ENCODE measurements at places on chromosomes 16 and 17.
A peak's percentile ranks its signal among the peaks of the same experiment; 100 is the strongest.

DNA sequence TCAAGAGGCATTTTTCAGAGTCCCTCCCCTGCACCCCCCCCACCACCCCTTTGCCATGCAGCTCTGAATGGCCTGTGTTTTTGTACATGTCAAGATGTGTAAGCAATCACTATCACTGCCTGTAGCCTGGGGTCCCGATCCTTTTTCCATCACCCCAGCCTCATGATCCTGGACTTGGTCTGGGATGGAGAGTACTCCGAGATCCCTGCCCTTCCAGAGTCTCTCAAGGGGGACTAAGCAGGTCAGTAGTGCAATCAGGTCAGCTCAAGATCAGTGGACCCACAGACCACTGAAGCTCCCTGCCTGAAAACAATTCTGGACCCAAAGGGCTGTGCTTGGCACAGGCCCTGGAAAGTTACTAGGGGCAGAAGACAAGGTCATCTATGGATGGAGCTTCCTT, 7.5 kb upstream of the GJD3 start:
- DNase-seq = no peak

GRCh38 chr17:49443862-49444261, 29.2 kb upstream of the PHB1 start:
- DNase-seq = no peak

GRCh38 chr16:10683170-10683569, 11.6 kb downstream of the TEKT5 start:
- DNase-seq = no peak

DNA sequence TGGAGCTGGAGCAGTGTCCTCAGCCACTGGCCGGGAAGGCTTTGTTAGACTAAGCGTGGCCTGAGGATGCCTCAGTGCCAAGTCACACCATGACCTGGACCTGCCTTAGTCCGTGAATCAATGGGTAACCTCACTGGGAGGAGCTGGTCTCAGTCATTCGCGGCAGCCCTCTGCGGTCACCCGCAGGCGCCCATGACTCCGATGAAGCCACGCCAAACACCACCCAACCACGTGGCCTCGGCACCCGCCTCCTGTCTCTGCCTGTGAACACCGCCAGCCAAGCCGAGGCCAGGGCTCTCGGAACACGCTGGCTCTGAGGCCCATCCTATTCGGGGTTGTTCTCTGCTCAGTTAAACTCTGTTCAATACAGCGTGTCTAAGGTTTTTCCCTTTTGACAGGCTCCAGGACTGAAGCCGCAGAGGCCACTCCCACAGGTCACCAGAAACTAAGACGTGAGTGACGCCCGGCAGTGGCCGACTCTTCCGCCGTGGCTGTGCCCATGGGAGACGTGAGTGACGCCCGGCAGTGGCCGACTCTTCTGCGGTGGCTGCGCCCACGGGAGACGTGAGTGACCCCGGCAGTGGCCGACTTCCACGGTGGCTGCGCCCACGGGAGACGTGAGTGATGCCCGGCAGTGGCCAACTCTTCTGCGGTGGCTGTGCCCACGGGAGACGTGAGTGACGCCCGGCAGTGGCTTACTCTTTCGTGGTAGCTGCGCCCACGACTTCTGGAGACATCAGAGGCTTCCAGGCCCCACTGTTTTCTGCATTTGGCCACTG, 16.8 kb upstream of the PABPN1L start:
- DNase-seq = no peak

DNA sequence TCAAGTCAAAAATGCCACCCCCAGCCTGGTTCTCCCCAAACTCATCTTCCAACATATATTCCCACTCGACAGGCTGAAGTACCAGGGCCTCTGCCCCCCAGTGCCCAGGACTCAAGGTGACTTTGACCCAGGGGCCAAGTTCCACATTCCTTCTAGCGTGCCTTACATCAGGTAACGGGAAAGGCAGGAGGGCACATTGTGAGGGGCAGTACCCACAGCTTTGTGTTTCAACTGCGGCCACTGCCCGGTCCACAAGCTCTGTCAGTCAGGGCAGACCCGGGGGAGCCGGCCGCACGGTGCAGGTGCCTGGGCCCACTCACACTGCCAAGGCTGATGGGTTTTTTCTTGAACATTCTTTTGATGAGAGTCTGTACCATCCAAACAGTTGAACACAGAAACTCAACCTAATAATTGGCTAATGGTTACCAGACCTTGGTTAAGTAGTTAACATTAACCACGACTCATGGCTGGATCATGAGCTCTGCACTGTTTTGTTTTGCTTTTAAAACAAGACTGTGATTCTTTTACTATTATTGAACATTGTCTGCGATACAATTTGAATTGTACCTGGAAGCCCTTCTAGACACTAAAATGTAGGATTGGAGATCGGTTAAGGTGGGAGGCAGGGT, 17.6 kb downstream of the ACE start:
- DNase-seq = no peak

GRCh38 chr16:76524356-76524755, 247.2 kb downstream of the CNTNAP4 start:
- DNase-seq = no peak

DNA sequence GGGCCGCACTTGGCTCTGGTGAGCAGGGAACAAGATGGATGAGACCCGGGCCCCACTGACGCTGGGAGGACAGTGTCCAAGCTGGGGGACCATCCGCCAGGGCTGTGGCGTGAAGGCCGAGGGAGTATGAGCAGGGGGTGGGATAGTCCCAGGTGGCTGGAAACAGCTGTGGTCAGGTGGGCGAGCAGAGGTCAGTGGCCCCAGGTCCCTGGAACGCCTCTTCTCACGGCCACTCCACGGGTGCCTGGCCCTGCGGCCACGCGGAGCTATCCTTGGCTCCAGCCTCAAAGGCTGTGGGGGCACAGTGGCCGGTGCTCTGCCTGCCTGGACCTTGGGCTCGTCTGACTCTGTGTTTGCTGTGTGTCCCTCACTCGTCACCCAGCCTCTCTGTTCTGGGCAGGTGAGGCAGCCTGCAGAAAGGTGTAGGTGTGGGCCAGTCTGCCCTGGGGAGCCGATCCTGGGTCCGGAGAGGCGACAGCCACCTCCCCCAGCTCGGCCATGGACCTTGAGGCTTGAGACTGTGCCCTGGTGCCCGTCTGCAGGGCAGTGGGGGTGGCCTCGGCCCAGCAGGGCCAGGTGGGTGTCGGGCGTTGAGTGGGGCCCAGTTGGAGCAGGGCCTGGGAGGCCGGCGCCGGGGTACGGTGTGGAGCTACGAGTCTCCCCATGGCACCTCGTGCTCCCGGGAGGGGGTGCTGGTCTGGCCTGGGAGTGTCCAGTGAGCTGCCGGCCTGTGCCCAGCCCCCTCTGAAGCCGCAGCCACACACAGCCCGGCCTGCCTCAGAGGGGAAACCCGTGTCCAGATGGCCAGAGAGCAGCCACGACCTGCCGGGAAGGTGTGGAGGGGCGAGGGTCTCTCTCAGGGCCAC, 10.0 kb downstream of the CACNA1H start:
- no peak for DNase-seq

- DNase-seq = no peak
Measured at GRCh38 chr17:35998018-35998545, 3.3 kb downstream of the CCL15 start.

GRCh38 chr16:11423315-11424117, 78.3 kb downstream of the RMI2 start:
- DNase-seq = no peak

- DNase-seq = no peak
Measured at GRCh38 chr17:58254803-58255202, 16.4 kb downstream of the LPO start.

DNA sequence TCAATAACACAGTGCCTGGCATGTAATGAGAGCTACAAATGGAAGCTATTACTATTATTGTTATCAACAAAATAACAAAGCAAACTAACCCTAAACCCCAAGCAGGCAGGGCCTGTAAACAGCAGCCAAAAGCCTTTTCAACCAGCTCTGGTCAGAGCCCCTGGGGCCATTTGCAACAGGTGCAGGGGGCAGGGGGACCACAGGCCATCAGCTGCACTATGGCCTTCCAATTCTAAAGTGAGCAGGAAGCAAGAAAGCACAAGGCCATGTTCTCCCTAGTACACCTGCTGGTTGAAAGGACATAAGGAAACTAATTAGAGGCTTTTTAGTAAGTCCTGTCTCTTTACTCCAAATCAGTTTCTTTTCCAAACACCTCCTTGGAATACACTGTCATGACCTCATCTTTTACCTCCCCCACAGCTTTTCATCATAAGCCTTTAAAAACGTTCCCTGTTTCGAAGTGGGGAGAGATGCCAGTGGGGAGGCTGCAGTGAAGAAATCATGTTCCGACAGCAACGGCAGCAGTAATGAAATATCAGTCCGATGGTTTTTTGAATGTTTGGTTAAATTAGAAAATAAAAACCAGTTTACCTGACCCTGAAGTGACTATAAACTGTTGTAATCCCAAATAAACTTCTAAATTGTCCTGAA, 68.4 kb upstream of the GSG1L start:
- no peak for DNase-seq

DNA sequence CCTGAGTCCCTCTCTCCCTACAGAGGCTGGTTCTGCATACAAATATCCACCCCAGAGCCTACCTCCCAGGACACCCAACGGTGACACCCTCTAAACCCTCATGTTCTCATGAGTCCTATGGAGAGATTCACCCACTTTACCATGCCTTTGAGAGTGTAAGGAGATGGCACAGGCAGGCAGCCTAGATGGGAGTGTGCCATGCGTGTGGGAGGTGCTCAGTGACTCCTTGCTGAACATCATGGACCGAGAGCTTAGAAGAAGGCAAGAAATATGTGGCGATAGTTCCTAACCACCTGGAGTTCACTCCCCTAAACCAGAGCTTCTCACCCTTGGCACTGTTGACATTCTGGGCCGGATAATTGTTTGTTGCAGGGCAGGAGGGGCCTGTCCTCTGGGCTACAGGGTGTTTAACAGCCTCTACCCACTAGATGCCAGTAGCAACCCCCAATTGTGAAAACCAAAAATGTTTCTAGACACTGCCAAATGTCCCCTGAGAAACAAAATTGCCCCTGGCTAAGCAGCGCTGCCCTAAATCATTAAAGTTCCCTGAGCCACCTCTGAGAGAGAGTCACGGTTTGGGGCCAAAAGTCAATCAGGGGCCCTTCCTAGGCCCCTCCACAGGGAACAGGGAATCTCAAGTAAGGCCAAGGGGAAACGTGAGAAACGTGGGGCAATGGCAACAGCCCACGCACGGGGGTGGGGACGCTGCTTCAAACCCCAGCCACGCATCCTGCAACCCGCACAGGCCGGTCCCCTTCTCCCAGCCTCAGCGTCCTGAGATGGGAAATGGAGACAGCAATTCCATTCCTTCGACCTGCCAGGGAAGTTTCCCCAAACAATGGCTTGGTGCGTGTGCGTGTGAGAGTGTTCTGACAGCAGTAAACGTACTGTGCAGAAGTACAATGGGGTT, 66.8 kb downstream of the C16orf78 start:
- DNase-seq = no peak

DNA sequence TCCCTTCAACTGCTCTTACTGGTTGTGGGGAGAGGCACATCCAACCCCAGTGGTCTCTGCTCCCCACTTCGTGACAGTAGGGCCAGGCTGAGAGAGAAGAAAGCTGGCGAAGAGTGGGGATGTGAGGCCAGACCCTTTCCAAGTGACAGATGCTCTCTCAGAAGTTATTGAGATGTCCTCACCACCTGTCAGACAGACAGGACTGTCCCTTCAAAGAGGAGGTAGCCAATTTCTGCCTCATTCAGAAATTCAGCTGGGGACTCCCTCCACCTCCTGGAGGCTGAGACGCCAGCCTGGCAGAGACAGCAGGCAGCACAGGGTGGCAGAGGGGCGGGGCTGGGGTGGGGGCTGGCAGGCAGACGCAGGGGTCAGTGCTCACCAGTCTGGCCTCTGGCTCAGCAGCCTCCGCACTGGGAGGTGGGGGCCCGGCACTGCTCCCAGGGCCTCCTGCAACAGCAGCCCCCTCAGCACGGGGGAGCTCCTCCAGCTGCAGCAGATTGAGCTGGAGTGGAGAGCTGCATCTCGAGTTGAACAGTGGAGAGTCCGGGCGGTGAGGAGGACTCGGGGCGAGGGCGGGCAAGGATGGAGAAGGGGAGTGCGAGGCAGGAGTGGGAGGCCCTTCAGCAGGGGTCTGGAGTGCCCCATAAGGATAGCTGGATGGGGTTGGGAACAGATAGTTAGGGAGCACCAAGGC, 9.2 kb downstream of the PER1 start:
- DNase-seq = no peak

DNA sequence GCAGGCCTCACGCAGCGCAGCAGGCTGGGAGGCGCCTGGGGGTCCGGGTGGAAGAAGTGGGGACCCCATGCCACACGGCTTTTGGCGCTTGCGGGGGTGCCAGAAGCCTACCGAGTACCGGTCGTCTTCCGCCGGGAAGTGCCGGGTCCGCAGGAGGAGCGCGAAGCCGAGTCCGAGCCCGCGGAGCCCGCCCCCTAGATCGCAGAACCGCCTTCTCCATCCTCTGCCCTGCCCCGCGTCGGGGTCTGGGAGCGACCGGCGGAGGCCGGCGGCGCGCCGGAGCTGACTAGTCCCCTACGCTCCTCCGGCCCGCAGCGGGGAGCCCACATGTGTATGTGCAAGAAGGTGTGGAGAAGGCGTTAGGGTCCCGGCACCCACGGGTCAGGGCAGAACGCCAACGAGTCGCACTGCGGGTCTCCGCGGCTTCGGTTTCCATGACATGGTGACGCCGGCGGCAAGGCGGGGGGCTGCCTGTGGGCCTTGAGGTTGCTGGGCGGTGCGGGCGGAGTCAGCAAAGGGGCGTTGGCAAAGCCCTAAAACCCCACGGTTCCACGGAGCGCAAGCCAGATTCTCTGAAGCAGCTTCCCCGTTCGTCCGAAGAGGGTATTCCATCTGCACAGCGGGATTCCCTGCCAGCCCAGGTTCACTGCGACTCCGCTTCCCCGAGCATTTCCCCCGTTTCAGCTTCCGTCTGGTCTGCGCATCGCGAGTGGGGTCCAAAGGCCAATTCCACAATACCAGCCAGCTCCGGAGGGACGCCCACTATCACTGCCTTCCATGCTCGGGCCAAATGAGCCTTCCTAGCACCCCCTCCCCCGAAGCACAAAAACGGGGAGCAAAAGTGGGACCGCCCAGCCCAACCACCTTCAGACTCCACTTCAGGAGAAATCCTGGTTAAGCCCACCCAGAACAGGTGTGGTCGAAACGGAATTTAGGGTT, 2.3 kb upstream of the LHX1 start:
- no peak for DNase-seq

- no peak for DNase-seq
Measured at GRCh38 chr16:23072769-23073549, 76.3 kb downstream of the USP31 start.

DNA sequence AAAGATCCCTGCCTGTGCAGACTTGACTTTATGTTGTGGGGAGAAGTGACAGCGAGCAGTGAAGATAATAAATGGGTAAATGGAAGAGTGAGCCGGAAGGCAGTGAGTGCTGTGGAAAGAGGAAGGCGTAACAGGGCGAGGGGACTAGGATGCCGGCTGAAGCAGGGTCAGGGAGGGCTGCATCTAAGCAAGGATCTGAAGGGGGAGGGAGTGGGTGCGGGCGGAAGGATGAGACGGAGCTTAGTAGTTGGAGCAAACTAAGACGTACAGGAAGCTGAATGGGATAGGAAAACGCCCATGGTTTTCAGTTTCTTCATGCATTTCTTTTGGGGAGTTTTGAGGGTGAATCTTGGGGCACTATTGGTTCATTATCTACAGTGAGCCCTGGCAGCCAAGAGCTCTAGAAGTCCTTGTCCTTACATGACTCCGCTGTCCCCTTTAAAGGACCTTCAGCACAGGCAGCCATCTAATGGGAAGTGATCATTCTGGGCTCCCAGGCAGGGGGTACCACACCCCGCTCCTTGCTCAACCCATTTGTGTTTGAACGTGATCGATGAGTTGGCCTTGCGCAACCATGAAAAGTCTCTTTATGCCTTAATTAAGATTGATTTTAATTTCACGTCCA, 10.4 kb upstream of the NAT9 start:
- DNase-seq = peak; percentile 16

GRCh38 chr17:45123930-45124796, 8.2 kb downstream of the PLCD3 start:
- peak; percentile 55 for DNase-seq

Data from CD4-positive, alpha-beta T cell treated with Interleukin-6 for 4 hours (primary cell).